ENCODE measurements at places on chromosomes 3 and 15.

- no peak for DNase-seq
Measured at GRCh38 chr15:40128766-40129660, 20.3 kb upstream of the BMF start.

- DNase-seq, result no peak
Measured at GRCh38 chr15:77094397-77095030, 23.6 kb upstream of the TSPAN3 start.

- no peak for DNase-seq
Measured at GRCh38 chr15:69497667-69498066, 45.0 kb downstream of the RPLP1 start.

- DNase-seq, result no peak
Measured at GRCh38 chr3:128011140-128011539, 41.1 kb upstream of the SEC61A1 start.

DNA sequence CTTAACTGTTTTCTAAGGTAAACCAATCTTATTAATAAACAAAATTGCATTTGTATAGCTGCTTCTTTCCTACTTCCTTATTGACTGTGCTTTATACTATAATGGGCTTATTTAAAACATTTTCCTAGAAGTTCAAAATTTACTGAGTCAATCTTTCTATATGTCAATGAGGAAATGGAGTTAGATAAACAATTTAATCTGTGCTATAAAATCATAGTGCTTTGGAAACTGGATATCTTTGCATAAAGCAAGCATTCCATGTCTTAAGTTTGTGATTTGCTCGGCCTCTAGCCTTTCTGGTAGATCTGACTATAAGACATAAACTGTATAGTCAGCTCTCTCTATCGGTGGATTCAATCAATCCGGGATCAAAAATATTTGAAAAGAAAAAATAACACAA, 99.6 kb downstream of the NEDD4 start:
- DNase-seq, result no peak

DNA sequence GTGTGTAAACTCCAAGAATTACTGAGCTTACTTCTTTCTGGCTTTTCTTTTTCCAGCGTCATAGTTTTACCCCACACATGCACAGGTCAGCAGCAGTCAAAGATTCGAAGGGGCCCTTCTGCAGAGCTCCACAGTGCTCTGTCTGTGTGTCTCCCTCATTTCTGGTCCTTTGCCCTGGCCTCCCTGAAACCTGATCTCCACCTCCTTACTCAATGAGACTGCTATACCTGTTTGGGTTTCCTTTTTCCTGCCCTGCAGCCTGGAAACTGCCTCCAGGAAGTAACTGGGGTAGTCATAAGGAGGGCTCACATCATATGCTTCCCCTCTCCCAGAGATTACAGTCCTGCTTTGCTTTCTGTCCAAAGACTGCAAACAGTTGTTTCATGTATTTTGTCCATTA, 82.8 kb upstream of the TNIK start:
- DNase-seq, result no peak

DNA sequence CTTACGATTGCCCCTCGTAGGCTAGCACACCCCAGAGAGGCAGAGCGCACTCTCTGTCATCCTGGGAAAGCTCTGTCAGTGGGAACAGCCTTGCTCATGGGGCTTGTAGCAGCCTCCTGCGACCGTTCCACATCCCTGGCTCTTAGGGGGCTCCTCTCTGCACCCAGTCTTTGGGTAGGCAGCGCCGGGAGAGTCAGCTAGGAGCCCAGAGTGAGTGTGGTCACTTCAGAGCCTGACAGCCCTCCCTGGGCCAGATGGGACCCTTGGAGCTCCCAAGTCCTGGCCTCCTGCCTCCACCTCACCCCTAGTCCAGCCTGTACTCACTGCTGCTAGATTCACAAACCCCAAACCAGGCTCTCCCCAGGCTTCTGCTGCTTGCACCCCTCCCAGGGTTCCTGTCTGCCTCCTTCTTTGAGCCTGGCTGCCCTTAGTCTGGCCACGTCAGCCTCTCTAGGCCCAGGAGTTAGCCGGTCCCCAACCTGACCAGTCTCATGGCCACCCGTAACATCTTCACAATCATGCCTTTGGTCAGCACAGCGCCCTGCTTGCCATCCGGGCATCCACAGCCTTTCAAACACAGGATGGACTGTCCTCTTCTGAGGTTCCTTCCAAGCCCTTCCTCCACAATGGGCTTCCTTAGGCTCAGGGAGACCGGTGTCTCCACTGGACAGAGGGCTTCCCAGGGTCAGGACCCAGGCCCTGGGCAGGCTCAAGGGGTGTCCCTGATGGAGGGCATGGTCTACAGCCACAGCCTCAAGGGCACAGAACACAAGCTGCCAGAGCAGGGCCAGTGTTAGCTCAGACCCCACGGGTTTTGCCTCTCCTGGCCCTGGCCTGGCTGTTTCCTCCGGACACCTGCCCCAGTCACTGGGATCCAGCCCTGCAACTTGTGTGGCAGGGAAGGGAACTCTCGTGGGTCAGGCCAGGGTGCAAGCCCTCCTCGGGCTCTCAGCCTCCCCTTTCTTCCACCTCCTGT, 4.6 kb downstream of the ACSBG1 start:
- no peak for DNase-seq

- DNase-seq, result no peak
Measured at GRCh38 chr15:42359249-42359648, at the start of gene CAPN3. Gene CAPN3 (plus strand): TSS chr15:42359501. CDS start chr15:42359806, 305 bp downstream.
